ENCODE measurements at places on chromosomes 16 and 17. TPM values are rescaled to one million over a fixed set of nuclear protein-coding genes. Genes with fewer than 3 reads are reported as not detected.
A peak's percentile ranks its signal among the peaks of the same experiment; 100 is the strongest.

RNF40 gene
- 50.3 TPM for total RNA-seq

NAGS gene
- 0.96 TPM for total RNA-seq

KRT28 gene
- total RNA-seq: not detected

GRCh38 chr16:80587071-80587470 is 46.3 kb downstream of the DYNLRB2 start:
- no peak for DNase-seq
- H3K27me3 ChIP-seq: no peaks in the 10 kb centered on the region
- H3K27ac ChIP-seq: no peak overlapping the region
- no peak overlapping the region for H3K4me3 ChIP-seq
- no peaks in the 10 kb centered on the region for H3K4me1 ChIP-seq
- H3K36me3 ChIP-seq: no peaks in the 10 kb centered on the region

DNA sequence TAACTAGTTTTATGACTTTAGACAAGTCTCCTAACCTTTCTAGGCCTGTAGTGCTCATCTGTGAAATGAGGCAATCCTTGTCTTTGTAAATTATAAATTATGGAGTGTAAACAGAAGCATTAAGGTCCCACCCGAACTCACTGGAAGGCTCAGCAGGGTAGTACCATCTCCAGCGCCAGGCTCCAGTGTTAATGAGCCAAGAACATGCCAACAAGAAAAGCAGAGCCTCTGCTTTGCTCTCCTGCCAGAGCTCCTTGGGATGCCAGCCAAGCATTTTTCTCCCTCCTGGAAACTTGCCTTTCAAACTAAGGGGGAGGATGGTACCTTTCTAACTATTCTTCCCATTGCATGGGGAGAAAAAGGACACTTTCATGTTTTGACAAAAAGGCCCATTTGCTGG is 14.9 kb downstream of the LIMD2 start:
- peaks cover 26% of the 10 kb centered on the region for H3K36me3 ChIP-seq
- no peaks in the 10 kb centered on the region for H3K4me1 ChIP-seq
- no peaks in the 10 kb centered on the region for H3K27me3 ChIP-seq

GRCh38 chr17:75059369-75060345 is 12.6 kb downstream of the KCTD2 start:
- H3K36me3 ChIP-seq: peaks cover 82% of the 10 kb centered on the region
- no peaks in the 10 kb centered on the region for H3K4me1 ChIP-seq
- no peak overlapping the region for H3K4me3 ChIP-seq
- H3K27me3 ChIP-seq: no peaks in the 10 kb centered on the region
- H3K27ac ChIP-seq: peak overlapping the region; percentile 66
- DNase-seq: peak; percentile 53

DNA sequence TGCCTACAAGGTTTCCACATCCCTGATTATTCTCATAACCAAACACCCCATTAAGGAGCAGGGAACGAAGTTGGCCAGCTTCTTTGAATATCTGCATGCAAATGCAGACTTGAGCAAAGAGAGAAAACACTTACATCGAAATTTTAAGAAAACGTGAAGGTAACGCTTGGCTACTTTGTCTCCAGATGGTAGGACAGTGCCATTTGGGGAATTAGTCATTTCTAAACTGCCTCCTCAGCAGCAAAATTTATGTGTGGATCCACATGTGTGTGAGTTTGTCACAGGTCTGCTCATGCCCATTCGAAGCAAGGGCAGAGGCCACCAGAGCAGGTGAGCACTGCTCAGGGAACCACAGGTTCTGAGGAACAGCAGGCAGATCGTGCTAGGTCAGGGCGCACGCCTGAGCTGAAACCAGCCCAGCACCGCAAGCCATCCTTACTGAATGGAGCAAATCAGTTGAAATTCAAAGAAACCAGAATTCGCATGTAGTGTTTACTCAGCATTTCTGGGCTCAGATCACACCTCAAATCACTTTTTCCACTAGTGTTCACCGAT is 80.1 kb downstream of the SOCS1 start:
- no peak for DNase-seq
- H3K36me3 ChIP-seq: peaks cover 24% of the 10 kb centered on the region
- no peaks in the 10 kb centered on the region for H3K4me1 ChIP-seq
- no peak overlapping the region for H3K27ac ChIP-seq
- no peak overlapping the region for H3K4me3 ChIP-seq

DNA sequence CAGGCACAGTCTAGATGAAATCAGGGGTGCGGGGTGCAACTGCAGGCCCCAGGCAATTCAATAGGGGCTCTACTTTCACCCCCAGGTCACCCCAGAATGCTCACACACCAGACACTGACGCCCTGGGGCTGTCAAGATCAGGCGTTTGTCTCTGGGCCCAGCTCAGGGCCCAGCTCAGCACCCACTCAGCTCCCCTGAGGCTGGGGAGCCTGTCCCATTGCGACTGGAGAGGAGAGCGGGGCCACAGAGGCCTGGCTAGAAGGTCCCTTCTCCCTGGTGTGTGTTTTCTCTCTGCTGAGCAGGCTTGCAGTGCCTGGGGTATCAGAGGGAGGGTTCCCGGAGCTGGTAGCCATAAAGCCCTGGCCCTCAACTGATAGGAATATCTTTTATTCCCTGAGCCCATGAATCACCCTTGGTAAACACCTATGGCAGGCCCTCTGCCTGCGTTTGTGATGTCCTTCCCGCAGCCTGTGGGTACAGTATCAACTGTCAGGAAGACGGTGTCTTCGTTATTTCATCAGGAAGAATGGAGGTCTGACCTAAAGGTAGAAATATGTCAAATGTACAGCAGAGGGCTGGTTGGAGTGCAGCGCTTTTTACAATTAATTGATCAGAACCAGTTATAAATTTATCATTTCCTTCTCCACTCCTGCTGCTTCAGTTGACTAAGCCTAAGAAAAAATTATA is 1.6 kb downstream of the HBA1 start:
- DNase-seq: no peak
- H3K36me3 ChIP-seq: no peaks in the 10 kb centered on the region
- H3K4me1 ChIP-seq: peaks cover 10% of the 10 kb centered on the region

GRCh38 chr16:11133344-11133943 is 122.6 kb downstream of the SOCS1 start:
- DNase-seq: peak; percentile 73
- no peak overlapping the region for H3K4me3 ChIP-seq
- peaks cover 79% of the 10 kb centered on the region for H3K4me1 ChIP-seq
- H3K27me3 ChIP-seq: no peaks in the 10 kb centered on the region
- peak overlapping the region; percentile 84 for H3K27ac ChIP-seq

DNA sequence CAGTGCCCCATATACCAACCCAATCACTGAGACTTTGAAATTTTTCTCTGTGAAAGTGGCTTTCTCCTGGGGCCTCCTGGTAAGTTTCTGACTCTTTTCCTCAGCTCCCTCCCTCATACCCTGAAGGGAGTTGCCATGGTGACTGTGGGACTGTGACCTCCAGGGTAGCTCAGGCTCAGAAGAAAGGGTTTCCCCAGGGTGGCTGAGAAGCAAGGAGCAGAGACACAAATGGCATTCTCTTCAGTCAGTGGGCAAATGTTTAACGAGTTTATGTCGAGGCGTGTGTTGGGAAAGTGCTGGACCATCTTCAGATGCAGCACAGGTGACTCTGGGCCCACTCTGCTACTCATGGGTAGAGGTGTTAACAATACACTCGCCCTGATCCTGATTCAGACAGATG is 46.8 kb downstream of the MRPS23 start:
- H3K4me1 ChIP-seq: no peaks in the 10 kb centered on the region
- no peaks in the 10 kb centered on the region for H3K36me3 ChIP-seq
- H3K4me3 ChIP-seq: no peak overlapping the region
- no peak for DNase-seq
- H3K27ac ChIP-seq: no peak overlapping the region
- no peaks in the 10 kb centered on the region for H3K27me3 ChIP-seq

- no peaks in the 10 kb centered on the region for H3K4me1 ChIP-seq
- H3K4me3 ChIP-seq: no peak overlapping the region
- no peaks in the 10 kb centered on the region for H3K36me3 ChIP-seq
- H3K27me3 ChIP-seq: no peaks in the 10 kb centered on the region
Observed at GRCh38 chr16:52976539-52977167, 76.0 kb downstream of the CHD9NB start.

- no peak overlapping the region for H3K27ac ChIP-seq
- H3K36me3 ChIP-seq: no peaks in the 10 kb centered on the region
- peaks cover 46% of the 10 kb centered on the region for H3K27me3 ChIP-seq
- no peaks in the 10 kb centered on the region for H3K4me1 ChIP-seq
Observed at GRCh38 chr16:1908983-1909382, 9.2 kb downstream of the HS3ST6 start.

DNA sequence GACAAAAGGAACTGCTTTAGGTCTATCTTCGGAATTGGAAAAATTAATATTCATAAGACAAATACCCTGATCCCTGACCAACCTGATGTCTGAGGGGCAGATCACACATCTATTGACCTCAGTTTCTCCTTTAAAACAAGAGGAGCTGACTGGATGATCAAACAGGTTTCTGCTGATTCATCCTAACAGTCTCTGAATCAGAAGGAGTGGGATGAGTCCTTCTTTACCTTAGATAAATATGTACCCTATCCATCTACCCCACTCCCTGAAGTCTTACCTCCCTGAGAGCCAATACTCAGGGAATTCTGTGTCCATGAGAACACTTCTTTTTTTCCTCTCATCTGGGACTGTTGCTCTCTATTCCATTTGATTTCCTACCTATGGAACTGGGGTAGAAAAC is 80.3 kb upstream of the CRHR1 start:
- DNase-seq: no peak
- no peak overlapping the region for H3K4me3 ChIP-seq
- no peaks in the 10 kb centered on the region for H3K4me1 ChIP-seq
- no peaks in the 10 kb centered on the region for H3K36me3 ChIP-seq
- no peaks in the 10 kb centered on the region for H3K27me3 ChIP-seq
- H3K27ac ChIP-seq: no peak overlapping the region

- no peaks in the 10 kb centered on the region for H3K27me3 ChIP-seq
- peaks cover 15% of the 10 kb centered on the region for H3K36me3 ChIP-seq
- no peak overlapping the region for H3K4me3 ChIP-seq
- no peak for DNase-seq
- H3K27ac ChIP-seq: no peak overlapping the region
- peaks cover 22% of the 10 kb centered on the region for H3K4me1 ChIP-seq
Observed at GRCh38 chr17:75758131-75758905, 6.7 kb downstream of the GALK1 start.

- no peak for DNase-seq
- H3K27ac ChIP-seq: no peak overlapping the region
- no peaks in the 10 kb centered on the region for H3K27me3 ChIP-seq
- H3K4me3 ChIP-seq: no peak overlapping the region
- H3K36me3 ChIP-seq: no peaks in the 10 kb centered on the region
Observed at GRCh38 chr16:71536752-71537499, 10.7 kb downstream of the CHST4 start.
